ENCODE measurements at places on chromosomes 2 and 18.

DNA sequence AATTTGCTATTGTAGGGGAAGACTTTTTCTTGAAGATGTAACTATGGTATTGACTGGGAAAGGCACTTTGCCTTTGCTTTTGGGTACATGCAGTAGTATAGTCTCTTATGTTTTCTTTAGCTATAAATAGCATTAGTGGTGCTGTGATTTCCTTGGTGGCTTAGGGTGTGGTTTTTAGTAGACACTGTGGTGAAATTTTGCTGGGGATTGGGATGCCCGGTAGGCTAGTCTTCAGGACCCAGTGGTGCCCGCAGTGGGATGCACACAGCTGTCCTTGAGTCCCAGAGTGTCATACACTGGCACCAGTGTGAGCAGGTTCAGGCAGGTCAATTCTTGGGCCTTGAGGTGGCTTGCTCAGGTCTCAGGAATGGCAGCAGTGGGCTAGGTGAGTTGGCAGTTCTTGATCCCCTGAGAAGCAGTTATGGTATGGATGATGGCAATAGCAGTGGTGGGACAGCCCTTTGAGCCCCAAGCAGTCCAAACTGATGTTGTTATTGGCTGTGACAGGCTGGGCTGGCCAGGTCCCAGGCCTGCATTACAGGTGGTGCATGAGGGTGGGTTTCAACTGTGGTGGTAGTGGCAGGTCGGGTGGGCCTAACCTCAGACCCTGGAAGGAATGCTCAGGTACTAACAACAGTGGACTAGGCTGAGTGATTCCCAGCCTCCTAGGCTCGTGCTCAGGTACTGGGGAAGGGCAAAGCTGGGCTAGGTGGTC, 124.3 kb downstream of the XRCC5 start:
- DNase-seq, result no peak

GRCh38 chr2:43950383-43951008, 45.3 kb downstream of the LRPPRC start:
- no peak for DNase-seq

GRCh38 chr18:57466307-57466706, 31.1 kb downstream of the ONECUT2 start:
- no peak for DNase-seq

DNA sequence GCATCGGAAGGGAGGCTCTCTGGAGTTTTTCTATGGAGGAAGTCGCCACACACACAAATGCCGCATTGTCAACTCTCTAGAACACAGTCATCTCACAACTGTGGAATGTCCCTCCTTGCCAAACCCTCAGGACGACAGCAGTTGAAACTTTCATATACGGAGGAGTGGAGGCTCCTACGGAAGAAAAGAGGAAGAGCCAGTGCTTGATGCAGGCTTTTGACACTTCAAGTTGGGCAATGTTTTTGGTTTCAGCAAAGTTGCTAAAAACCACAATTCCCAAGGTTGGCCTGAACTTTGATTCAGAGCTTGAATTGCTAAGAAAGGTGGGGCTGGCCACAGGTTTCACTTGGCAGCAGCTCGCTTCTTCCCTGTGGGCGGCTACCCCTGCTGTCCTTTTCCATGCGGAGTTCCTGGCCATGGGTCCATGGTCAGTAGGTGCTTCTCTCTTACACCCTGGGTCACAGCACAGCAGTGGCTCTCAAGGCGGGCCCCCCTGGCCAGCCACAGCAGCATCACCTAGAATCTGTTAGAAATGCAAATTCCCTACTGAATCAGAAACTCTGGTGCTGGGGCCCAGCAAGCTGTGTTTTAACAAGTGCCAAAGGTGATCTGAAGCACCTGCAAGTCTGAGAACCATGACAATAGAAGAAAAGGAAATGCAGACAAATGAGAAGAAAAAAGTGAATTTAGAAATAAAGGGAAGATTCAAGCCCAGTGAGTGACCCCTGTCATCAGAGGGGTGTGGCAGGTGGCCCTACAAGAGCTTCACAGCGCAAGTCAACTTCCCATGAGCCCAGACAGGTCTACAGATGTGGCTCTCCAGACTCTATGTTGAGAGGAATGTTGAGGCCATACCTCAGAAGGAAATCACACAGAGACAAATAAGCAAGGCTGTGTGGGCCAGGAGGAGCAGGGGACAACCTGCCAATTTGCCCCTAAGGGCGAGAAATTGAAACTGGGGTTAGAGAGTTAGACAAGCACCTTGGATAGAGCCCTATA, 856.4 kb downstream of the RNF144A start:
- DNase-seq, result peak; percentile 19

- no peak for DNase-seq
Observed at GRCh38 chr2:232419245-232420072, 12.8 kb downstream of the ALPG start.

DNA sequence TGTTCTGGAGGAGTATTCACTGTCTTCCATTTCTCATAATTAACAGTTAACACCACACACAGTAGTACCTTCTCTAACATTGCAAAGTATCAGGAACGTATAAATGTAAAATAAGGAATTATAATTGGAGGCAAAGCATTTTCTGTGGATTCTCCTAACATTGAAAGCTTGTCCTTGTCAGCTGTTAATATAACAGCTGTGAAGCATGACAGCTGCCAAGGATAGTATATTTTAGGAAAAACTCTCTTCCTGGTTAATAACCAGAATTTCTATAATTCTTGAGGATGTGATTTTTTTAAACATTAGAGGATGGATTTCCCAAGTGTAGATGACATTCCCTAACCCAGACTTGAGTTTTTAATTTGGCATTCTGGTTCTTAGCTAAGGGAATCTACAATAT, 110.3 kb downstream of the EPC2 start:
- no peak for DNase-seq

Data from kidney epithelial cell (primary cell).